ENCODE measurements at places on chromosomes 3 and 15.

GRCh38 chr3:101259485-101260341, 60.7 kb downstream of the IMPG2 start:
- DNase-seq: no peak

DNA sequence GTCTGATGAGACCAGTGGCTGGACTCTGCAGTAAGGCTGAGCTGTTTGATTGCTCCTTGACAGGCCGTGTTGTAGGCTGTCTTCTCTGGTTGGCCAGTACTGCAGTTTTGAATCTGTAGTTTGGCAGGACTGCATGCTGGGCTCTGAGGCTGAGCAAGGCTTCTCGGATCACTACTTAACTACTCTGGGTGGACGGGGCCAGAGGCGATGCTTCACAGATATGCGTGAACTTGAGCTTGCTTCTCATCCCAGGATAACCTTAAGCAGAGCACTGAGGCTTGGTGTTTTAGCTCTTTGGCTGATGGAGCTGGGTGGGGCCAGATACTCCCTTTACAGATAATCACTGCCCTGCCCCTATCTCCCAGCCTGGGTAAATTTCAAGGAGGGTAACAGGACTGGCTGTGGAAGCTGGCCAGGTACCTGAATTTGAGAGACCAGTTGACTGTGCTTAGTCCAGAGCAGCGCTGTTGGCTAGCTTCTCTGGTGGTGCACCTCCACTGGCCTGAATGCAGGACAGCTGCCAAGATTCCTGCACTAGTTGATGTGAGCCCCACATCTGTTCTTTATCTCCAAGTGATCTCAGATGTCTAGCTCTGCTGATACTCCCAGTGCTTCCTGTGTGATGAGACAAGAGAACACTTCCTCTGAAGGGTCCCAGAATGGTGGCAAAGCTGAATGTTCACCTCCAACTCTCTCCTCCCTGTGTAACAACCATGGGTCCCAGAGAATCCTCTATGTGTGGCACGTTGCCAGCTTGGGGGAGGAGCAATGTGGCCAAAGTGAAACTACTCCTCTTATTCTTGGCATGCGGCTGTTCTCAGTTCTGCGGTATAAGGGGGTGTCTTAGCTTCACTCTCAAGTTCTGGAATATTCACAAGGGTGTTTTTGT, 37.9 kb downstream of the RPL39L start:
- DNase-seq: peak; percentile 61

DNA sequence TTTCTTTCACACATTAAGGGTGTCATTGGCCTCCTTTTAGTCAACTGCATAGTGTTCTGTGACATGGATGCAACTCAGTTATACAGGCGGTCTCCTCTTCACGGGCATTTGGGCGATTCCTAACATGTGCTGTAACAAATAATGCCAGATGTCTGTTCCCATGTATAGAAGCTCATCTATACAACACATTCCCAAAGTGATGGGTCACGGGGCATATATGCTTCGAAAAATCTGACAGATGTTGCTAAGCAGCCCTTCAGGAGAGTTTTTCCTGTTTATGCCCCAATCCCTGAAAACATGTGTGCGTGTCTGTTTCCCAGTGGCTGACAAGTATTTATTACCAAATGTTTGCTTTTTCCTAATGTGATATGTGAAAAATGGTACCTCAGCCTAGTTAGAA, 25.8 kb downstream of the LRRK1 start:
- no peak for DNase-seq

GRCh38 chr3:13831386-13831996, 48.4 kb downstream of the WNT7A start:
- DNase-seq: no peak

DNA sequence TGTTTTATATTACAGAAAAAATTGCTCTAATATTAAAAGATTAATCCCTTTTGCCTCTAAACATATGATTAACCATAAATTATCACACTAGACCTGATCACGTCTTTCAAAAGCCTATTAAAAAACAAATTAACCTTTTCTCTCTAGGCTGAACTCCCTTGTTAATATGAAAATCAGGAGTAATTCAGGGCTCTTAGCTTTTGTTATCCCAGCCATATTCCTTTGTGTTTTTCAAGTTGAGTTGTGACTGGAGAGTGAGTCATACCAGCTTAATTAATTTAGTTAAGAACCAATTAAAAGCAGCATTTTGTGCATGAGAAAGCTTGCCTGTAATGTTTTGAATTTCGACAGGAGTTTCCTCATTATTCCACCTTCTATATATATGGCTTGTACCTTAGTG, 385.8 kb downstream of the VGLL3 start:
- no peak for DNase-seq

- DNase-seq: no peak
Observed at GRCh38 chr15:65092911-65093792, 16.6 kb downstream of the KBTBD13 start.

- no peak for DNase-seq
Observed at GRCh38 chr3:72957297-72957696, 39.3 kb upstream of the PPP4R2 start.

GRCh38 chr15:78197632-78198031, 36.7 kb downstream of the ACSBG1 start:
- no peak for DNase-seq

DNA sequence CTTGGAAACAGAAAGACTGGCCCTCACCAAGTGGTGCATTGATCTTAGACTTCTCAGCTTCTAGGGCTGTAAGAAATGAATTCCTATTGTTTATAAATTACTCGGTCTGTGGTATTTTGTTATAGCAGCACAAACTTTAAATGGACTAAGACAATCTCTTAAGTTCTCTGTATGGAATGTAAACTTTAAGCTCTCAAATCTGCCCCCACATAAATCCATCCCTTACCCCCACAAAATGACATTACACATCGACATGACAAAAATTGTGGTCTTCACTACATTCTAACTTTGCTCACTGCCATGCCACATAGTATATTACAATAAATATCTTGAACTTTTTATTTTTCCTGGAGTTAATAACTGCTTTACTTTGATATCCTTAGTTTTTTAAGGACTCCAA, 121.3 kb downstream of the MYLK start:
- DNase-seq: no peak

GRCh38 chr3:71478568-71478967, 105.0 kb downstream of the FOXP1 start:
- peak; percentile 82 for DNase-seq

GRCh38 chr3:131503320-131503635, 507 bp upstream of the MRPL3 start:
- peak; percentile 4 for DNase-seq

DNA sequence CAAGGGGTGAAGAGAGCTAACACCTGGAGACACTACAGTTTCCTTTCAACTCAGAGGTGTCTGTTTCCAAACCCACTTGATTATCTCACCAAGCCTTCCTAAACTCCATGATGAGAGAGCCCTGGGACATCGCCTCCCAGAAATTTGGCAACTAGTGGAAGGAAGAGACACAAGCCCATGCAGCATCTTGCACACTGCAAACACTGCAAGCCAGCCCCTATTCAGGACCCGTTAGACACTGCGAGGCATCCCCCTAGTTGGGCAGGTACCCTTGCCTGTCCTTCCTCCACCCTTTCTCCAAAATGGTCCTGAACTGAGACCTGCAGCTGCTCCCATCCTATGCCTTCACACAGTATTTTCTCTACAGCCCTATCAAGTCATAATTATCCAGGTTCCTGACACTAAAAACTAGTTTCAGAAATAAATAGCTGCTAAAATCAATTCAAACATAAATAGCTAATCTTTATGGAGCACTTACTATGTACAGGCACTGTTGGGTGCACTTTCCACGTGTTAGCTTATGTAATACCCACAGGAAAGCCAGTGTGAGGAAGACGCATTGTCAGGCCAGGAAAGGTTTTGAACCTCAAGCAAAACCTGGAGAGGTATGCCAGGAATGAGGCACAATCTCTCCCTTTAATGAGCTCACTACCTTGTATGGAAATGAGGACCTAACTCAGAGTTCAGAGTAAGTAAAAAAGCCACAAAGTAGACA, 2.8 kb downstream of the MAGI1 start:
- DNase-seq: no peak

DNA sequence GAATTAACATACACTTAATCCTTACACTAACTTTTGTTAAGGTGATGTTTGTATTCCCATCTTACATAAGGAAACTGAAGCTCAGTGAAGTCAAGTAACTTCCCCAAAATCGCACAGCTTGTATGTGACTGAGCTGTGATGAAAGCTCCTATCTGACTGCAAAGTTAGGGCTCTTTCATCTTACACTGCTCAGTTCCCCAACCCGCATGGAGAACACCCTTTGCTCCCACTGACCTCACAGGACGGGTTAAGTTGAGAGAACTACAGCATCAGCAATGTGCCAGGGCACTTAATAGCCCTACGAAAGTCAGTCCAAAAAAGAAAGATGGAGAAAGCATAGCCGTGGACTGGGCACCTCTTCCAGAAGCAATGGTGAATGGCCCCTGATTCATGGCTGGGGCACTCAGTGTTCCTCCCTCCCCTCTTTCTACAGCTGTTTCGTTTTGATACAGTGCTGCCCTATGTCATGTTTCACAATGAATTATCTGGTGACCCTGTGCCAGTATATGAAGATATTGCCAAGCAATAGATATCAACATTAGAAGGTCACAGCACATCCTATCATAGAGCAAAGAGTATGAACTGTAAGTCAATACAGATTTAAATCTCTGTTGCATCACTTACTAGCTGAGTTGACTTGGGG, 38.0 kb downstream of the CADPS start:
- no peak for DNase-seq
